ENCODE measurements at places on chromosomes 12 and 14.

- DNase-seq: no peak
Measured at GRCh38 chr12:123996581-123996980, 23.6 kb downstream of the ZNF664 start.

- no peak for DNase-seq
Measured at GRCh38 chr14:33736299-33736825, 214.5 kb downstream of the EGLN3 start.

DNA sequence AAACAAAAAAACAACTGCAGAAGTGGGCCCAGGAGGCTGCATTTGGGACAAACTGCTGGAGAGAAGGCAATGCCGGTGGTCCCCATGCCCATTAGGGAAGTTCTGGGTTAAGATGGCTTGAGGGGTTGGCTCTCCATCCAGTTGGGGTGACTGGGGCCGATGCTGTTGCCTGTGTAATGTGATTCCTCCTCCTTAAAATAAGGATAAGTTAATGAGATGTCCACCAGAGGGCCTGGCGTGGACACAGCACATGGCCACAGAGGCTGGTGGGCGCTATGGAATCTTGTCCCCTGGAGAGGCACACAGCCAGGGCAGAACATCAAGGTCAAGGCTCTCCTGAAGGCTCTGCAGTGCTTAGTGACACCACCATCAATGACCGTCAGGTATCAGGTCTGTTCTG lies 1.0 kb upstream of the TESC start:
- no peak for DNase-seq

DNA sequence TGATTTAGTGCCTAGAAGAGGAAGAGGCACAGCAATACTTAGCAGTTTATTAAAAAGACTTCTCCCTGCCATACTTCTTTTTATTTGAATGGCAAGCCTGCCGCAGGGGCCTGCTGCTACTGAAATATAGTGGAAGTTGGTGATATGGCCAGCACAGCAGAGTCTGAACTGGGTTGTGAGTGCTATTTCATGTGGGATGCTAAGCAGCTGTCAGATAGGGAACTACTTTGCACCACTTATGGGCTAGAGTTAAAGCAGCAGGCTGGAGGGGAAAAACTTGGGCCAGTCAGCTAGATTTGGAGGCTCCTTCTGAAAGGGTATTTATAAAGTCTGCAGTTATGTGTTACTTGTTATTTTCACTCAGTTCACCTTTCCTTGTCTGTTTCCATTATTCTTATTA lies 299.0 kb upstream of the E2F7 start:
- DNase-seq: no peak

DNA sequence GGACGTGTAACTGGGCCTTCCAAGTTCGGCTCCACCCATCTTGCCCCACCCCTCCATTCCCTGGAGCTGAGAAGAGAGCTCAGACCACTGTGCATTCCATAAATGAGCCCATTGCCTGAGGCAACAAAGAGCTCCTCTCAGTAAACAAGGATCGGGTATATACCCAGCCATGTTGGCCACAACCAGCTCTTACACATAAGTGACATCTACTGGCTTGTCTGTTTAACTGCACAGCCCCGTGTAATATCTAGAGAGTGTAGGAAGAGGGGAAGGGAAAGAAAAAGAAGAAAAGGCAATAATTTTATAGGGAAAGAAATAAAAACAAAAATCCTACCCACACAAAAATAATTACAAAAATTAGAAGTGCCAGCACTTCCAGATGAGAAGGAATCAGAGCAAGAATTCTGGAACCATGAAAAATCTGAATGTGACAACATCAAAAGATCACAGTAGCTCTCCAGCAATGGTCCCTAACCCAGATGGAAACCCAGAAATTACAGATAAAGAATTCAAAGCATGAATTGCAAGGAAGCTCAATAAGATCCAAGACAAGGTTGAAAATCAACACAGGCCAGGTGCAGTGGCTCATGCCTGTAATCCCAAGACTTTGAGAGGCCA lies 308.1 kb downstream of the RPAP3 start:
- DNase-seq: no peak

- DNase-seq: no peak
Measured at GRCh38 chr14:58288106-58288792, 10.1 kb upstream of the ARID4A start.

DNA sequence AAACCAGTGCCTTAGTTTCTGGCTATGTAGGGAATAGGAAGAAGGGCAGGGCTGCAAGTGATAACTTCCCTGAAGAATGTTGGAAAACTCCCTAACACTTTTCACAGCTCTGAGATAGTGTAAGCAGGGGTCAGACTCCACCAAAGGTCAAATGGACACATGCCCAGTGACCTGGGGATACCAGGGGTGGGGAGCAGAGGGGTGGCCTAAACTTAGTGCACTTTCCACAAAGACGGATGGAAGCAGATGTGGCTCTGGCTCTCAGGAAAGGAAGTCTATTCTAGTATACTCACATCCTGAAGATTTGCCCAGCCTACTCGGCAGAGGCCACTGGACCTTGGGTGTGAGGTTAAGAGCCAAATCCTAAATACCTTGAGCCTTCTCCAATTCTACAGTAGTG lies 285.8 kb downstream of the NUAK1 start:
- no peak for DNase-seq

GRCh38 chr12:102950107-102950949 lies 7.1 kb upstream of the ASCL1 start:
- no peak for DNase-seq

- no peak for DNase-seq
Measured at GRCh38 chr12:84408936-84409335, 503.7 kb downstream of the SLC6A15 start.

GRCh38 chr12:68250454-68250853 lies 3.0 kb downstream of the IL22 start:
- DNase-seq: no peak

DNA sequence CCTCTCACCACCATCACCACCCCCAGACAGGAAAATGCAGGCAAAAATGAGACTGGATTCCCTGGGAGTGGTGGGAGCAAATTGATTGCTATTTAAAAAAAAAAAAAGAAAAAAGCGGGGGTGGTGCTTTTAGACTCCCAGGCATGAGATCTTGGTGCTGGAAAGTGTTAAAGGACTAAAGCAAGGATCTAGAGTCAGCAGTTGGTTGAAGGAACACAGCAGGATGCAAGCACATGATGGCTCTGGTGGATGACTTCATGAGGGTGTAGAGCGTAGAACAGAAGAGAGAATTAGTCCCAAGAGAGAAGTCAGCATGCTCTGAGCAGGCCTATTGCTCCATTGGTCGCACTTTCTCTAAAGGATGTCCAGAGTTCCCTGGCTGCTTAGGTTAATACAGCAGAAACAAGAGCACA lies 183.8 kb upstream of the HMGA2 start:
- no peak for DNase-seq

- DNase-seq: no peak
Measured at GRCh38 chr12:120234643-120235368, 30.7 kb downstream of the PXN start.

DNA sequence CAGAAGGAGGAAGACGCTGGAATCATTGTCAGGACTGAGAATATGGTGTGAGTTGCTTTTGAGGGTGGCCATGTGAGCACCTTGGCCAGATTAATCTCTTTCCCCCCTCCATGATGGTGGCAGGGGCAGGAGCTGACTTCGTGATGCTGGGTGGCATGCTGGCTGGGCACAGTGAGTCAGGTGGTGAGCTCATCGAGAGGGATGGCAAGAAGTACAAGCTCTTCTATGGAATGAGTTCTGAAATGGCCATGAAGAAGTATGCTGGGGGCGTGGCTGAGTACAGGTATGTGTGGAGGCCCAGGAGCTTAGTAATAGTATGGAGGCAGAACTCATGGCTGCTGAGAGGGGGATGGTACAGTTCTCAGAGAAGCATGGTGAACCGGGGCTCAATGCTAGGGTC lies 4.3 kb downstream of the TINF2 start:
- no peak for DNase-seq

- no peak for DNase-seq
Measured at GRCh38 chr14:68451696-68452373, 341.0 kb downstream of the ZFP36L1 start.

GRCh38 chr12:81953541-81953940 lies 194.4 kb upstream of the PPFIA2 start:
- DNase-seq: no peak

DNA sequence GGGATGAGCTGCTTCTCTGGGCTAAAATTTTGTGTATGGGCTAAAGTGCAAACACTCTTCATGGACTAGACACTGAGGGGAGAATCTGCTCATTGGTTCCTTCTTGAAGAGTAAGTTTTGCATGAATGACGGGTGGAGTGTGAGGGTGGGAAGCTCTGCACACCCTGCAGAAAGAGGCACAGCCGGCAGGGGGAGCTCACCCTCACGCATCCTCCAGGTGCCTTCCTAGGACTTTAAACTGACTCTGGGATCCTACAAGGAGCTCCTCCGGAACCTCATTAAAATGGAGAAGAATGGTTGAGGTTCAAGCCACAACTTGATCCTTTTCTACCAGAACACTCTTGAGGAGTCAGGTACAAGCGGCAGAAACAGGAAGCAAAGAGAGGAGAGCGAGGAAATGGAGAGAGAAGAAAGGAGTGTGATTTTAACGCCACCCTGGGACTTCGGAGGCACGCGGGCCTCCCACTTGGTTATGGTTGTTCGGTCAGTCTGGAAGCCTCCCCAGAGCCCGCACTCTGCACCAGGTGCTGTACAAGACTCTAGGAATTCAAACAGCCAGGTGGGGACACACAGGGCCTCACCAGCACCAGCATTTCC lies 87.5 kb downstream of the SETD3 start:
- no peak for DNase-seq

GRCh38 chr14:52599974-52600373 lies 47.3 kb downstream of the GPR137C start:
- no peak for DNase-seq

GRCh38 chr14:63296060-63296563 lies 22.6 kb downstream of the GPHB5 start:
- DNase-seq: no peak

DNA sequence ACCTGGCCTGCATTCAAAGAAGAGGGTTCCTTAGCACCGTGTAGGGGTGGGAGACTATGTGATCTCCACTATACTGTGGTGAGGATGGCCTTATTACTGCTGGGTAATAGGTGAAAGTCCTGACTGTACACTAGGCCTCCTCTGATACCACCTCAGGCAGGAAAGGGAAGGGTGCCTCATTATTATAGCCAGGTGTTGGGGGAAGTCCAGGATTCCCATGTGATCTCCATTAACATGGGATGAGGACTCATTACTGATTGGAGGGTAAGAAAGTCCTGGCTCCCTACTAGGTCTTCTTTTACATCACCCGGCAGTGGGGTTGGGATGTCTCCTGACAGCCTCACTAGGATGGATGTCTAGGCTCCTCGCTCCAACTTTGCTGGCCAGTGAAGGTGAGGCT lies 252.1 kb downstream of the LRIG3 start:
- DNase-seq: no peak

DNA sequence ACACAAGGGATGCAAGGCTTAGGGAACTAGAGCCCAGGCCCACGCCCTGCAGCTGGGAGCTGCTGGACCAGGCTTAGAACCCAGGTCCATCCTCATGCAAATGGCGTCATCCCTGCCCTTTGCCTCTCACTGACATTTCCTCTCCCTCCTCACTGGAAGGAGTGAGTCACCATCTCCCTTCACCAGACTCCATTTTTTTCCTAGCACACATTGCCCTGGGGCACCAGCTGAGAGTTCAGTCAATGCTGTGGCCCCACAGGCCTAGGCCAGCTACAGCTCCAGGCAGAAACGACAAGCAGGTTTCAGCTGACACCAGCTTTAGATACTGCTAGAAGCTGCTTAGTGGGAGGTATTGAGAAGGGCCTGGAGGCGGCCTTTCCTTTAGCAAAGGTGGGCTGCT lies 98.9 kb downstream of the RIMBP2 start:
- DNase-seq: no peak

DNA sequence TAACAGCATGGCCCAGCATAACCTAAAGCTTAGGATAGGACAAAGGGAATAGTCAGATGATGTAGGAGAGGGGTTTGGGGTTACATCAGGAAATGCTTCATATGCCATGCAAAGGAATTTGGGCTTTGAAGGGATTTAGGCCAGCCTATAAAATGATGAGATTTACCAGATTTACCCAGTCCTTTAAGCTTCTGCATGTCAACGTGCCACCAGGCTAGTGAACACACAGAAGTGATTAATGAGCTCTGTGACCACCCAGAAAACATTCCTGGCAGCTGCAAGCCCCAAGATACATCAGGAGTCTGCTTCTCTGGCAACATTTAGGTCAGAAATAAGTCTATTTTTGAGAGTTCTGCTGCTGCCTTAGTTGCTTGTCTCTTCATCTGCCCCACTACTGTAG lies 118.3 kb downstream of the LRIG3 start:
- no peak for DNase-seq

- DNase-seq: no peak
Measured at GRCh38 chr14:89247457-89248122, 169.4 kb downstream of the FOXN3 start.

GRCh38 chr12:68440068-68440581 lies 108.0 kb upstream of the MDM1 start:
- DNase-seq: no peak

- DNase-seq: peak; percentile 40
Measured at GRCh38 chr14:73759183-73759713, 45.1 kb upstream of the PNMA1 start.

DNA sequence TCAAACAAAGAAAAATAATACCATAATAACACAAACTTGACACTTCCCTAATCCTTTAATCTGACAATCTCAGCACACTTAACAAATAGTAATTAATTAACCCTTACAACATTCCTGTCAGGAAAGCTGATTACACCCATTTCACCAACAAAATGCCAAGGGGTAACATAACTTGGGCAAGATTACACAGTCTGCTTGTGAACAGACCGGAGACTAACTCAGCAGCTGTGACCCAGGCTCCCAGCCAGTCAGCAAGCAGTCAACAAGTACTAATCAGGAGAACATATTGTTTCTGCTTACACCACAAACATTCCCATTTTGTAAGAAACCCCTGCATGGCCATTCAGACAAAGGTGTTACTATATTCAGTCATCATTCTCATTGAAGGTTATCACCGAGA lies 592.5 kb upstream of the FLRT2 start:
- DNase-seq: no peak

GRCh38 chr12:32839828-32840227 lies 56.7 kb downstream of the PKP2 start:
- no peak for DNase-seq

GRCh38 chr14:102629808-102630350 lies 37.4 kb downstream of the RCOR1 start:
- DNase-seq: no peak

DNA sequence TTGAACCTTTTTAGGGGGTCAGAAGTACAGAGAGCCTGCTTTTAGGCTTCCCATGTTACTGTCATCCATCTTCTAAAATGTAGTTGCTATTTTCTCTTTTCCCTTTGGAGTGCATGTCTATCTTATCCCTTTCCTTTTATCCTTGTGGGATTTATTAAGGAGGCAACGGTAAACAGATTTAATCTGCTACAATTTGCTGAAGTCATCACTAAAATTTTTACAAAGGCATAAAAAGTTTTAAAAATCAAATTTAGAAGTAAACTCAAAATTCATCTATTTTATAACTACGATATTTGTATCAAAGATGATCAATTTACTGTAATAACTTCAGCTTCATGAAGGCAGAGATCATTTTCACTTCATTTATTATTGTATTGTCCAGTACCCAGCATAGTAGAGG lies 118.7 kb downstream of the RPS6KA5 start:
- no peak for DNase-seq
